Brain (organoid and tissue), 16 donors: ENCODE measurements at places on chromosomes 2 and 18.

DNA sequence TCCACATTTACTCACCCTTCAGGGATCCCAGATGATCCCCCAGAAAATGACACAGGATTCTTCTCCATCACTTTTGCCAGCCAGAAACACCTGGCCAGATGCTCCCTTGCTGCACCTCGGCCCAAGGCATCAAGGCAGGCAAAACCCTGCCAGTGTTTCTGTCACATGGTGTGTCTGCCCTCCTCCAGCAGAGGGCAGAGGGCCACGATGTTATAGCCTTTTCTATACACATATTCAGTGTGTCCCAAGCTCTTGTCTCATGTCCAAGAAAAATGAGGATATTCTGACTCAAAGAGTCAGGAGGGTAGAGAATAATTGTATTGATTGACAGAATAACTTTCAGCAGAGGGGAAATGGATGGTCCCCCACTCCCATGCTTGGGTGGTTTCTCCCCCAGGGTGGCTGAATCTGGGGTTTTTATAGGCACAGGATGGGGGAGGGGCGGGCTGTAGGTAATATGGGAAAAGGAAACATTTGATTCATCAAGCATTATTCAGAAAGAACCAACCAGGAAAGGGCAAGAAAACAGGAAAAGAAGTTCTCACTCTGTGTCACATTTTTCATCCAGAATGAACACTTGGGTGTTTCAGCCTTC lies 933.9 kb downstream of the TRIB2 start:
- DNase-seq, result no peak

- DNase-seq, result no peak
These were observed 21.3 kb upstream of the TCF7L1 start for GRCh38 chr2:85111819-85112281.

- no peak for DNase-seq
These were observed 2.5 kb upstream of the ASIC4 start for GRCh38 chr2:219511547-219512325.

DNA sequence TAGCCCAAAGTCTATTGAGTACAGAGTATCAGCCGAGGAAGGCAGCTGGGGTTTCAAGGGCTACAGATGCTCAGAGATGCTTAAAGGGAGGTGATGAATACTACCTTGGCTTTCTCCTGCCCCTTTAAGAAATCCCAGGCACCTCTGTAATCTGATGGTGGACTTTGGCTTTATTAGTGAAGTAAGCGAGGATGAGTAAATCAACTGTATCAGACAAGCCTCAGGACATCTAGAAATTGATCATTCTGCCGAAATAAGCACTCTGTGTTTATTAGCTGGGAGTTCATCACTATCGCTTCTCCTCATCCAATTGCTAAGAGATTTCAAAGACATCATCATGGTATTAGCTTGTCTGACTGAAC lies 344.4 kb downstream of the SETBP1 start:
- peak; percentile 10 for DNase-seq

- DNase-seq, result peak; percentile 54
These were observed 544 bp downstream of the DNAJC27 start for GRCh38 chr2:24971286-24971535.
